ENCODE measurements at places on chromosomes 7 and 10.

- DNase-seq, result no peak
These were observed 8.3 kb downstream of the DYNC1I1 start for GRCh38 chr7:95780665-95781064.

DNA sequence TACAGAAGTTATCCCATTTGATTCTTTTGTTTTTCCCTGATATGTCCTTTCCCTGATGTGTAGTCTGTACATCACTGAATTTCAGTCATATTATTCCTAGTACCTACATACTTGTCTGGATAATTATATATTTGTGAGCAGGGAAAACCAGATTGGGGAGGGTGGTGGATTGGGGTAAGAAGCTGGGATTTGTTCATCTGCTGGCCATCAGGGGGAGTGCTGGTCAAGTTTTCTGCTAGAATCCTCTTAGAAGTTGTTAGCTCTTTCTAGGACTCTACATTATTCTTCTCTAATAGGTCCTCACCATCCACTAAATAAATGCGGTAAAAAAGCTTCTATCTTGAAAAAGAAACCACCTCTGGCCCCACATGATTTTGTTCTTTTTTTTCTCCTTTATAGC is 232.7 kb upstream of the TAC1 start:
- DNase-seq, result peak; percentile 4

GRCh38 chr7:120793213-120793936 is 64.6 kb downstream of the TSPAN12 start:
- no peak for DNase-seq

GRCh38 chr10:93741367-93741766 is 16.4 kb upstream of the LGI1 start:
- no peak for DNase-seq

DNA sequence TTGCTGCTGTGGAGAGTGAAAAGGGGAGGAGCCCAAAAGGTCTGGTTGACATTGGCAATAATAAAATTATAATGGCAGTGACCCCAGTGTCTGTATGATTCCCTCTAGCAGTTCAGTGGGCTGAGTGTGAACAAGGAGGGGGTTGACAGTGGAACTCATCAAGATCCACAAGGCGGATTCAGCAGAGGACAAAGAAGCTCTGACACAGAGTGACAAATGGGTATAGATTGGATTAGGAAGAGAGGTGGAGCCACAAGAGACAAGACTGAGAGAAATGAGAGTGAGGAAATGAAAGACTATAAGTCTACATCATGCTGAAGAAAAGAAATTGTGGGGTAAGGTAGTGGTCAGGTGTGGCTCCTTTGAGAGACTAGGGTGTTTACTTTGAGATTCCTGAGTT is 58.9 kb downstream of the CCDC71L start:
- DNase-seq, result no peak

- no peak for DNase-seq
These were observed 3.4 kb upstream of the SAP25 start for GRCh38 chr7:100577103-100577502.

GRCh38 chr10:74558897-74559296 is 267.5 kb upstream of the KAT6B start:
- no peak for DNase-seq

- DNase-seq, result no peak
These were observed 3.2 kb upstream of the IFIT1 start for GRCh38 chr10:89389254-89389653.

DNA sequence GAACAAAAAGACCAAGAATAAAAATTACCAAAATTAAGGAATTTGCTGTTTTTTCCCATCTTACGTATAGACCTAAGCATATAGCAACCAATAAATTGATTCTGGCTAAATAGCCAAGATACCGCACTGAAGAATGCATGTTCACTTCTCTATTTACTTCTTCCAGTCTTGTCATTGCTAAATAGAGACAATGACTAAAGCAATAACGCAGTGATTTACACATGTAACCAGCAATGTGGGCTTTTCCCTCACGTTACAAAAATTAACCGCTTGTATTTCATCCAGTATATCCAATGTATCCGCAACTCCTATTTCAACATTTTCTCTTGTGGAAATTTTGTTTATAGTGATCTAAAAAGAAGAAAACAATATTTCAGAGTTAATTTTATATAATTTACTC is 5.6 kb downstream of the TMEM168 start:
- no peak for DNase-seq

DNA sequence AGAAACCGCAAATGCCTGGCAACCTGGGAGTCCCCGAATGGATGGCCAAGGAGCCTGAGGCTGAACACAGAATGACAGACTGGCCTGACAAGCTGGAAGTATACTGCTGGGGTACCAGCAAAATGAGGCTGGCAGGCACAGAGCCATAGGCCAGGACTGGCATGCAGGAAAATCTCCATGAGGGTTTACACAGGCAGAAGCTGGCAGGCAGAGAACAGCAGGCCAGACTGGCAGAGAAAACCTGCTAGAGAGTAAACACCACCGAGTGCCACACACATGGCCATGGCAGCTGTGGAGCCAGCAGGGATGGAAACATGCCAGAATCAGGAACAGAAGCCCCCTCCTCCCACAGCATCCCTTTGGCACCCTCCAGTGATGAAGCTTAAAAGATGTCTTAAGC is 63.4 kb downstream of the CRPPA start:
- no peak for DNase-seq

DNA sequence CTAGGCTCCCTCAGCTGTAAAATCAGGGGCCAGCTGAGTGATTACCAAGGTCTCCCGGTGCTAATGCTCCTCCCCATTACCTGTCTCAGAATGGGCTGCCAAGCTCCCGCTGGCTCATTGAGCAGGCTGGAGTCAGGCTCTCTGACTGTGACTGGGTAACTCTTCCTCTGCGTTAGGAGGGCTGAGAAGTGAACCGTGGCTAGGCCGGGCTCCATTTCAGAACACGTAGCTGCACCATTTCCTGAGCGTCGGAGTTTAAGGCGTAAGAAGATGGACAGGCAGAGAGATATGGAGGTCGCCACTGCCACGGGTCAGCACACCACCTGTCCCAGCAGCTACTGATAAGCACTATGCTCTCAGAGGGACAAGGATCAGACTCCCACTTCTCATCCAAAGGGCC is 250.3 kb downstream of the TCERG1L start:
- no peak for DNase-seq

GRCh38 chr7:145036604-145037405 is 201.0 kb upstream of the TPK1 start:
- peak; percentile 9 for DNase-seq

DNA sequence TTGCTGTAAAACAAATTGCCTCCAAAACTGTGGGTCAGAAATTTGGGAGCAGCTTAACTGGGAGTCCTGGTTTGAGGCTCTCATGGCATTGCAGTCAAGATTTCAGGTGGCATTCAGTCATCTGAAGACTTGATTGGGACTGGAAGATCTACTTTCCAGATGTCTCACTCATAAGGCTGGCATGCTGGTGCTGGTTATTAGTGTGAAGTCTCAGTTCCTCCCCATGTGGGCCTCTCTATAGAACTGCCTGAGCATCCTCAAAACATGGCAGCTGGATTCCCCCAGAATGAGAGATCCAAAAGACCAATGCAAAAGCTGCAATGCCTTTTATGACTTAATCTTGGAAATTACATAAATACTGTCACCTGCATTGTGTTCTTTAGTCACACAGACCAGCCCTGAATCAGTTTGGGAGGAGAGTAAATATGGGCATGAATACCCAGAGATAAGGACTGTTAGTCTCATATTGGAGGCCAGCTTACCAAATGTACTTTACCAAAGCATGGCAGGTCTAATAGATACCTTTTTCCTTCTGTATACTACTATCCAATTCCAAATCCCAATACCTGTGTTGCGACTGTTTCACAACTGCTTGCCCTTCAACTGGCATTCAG is 6.5 kb upstream of the HERPUD2 start:
- DNase-seq, result no peak

DNA sequence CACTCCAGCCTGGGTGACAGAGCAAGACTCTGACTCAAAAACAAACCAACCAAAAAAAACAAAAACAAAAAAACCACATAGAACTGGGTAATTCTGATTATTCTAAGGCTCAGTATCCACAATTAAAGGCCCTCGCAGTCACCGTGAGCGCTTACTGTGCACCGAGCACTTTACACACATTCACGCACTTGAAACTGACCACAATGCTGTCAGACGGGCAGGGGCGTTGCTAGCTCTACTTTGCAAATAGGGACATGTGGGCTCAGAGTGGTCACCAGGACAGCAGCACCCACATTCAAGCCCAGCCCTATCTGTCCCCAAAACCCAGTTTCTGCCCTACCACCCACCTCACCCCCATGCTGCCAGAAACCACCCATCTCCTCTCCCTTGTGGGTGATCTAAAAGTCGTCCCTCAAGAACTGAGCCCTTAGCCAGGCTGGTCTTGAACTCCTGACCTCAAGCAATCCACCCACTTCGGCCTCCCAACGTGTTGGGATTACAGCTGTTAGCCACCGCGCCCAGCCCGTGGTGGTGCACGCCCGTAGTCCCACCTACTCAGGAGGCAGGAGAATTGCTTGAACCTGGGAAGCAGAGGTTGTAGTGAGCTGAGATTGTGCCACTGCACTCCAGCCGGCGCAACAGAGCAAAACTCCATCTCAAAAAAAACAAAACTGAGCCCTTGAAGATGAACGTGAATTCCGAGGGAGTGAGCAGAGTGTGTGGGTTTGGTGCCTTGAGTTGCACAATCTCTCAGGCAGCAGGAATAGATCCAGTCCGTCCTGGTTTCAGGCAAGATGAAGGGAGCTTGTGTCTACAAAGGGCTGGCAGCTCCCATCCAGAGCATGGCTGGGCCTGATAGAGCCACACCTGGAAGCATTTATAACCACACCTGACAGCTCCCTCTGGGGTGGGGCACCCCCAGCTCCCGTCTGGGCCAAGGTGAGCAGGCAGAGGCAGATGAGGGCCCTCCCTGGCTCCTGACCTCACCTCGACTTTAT is 5.4 kb upstream of the HSPB1 start:
- no peak for DNase-seq

Measured in GM19239 (cell line).